ENCODE measurements at places on chromosomes 1 and 21.

DNA sequence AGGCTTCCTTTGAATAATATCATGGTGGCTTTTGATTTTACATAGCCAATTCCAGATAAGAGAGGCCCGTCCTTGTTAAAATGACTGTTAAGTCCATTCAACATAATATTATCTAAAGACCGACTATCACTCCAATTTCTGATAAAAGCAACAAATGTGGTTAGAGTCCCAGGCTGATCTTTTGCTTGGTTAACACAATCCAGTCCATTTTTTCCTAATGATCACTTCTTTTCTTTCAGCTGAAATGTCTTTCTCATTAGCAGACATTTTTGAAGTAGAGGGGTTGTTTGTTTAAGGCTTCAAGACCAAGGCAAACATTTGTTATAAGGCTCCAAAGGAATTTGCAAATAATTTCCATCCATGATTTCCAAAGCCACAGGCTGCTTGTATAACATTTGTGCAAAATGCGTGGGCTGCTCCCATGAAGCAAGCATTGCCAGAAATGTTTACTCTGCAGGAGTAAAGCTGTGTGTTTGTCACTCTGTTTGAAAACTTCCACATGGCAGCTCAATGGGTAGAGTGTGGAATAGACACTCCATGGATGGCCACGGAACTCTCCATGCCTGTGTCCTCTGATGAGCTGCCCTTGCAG lies 111.5 kb downstream of the PSMG1 start:
- DNase-seq = no peak

GRCh38 chr1:181144238-181144637 lies 55.7 kb downstream of the IER5 start:
- DNase-seq = no peak

DNA sequence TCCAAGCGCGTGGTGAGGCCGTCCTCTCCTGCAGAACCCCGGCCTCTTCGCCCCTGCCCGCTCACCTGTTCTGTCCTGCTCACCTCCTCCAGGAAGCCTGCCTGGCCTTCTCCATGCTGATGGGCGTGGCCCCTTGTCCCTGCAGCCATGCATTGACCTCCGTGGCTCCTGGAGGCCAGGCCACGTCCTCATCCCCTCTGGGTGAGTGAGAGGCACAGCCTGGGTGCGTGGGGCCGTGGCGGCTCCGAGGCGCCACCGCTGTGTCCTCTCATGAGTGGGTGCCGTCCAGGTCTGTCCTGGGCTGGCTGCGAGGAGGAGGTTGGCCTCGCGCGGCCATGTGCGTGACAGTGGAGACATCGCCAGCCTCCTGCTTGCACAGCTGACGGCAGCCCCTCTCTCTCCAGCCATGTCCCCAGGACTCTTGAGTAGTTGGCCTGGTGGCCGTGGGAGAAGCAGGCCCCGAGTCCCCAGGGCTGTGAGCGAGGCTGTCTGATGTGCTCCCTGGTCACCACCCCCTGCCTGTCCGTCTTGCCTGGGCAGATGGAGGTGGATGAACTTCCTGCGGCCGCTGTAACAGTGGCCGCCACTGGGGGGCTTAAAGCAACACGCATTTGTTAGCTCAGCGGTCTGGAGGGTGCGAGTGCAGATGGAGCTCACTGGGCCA lies 58.1 kb downstream of the PRKCZ start:
- no peak for DNase-seq

- no peak for DNase-seq
These were observed 54.7 kb downstream of the RIPK4 start for GRCh38 chr21:41712201-41712600.

DNA sequence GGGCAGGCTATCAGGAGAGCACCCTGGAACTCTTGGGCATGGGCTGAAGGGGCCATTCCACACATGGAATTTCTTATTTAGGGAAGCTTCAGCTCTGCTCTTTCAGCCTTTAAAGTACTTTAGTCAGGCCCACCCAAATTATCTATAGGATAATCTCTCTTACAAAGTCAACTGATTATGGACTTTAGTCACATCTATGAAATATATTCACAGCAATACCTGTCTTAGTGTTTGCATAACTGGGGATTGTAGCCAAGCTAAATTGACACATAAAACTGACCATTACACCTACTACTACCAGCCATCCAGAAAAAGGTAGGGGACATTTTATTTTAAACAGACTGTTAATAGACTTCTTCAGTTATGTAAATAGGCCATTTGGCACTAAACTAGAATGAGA lies 114.9 kb upstream of the VANGL1 start:
- DNase-seq = no peak

- no peak for DNase-seq
These were observed 30.8 kb upstream of the GUCA2B start for GRCh38 chr1:42122408-42122807.

- no peak for DNase-seq
These were observed 133.8 kb downstream of the PTPRC start for GRCh38 chr1:198772626-198773025.

All from activated CD8-positive, alpha-beta memory T cell treated with anti-CD3 and anti-CD28 coated beads, Interleukin-2, amount 50 U/mL, for 48 hours (primary cell).